ENCODE measurements at places on chromosomes 13 and 19. TPM values are rescaled to one million over a fixed set of nuclear protein-coding genes. Genes with fewer than 3 reads are reported as not detected.

Gene SSC5D
- polyA plus RNA-seq = 0.77 TPM

GRCh38 chr13:27355894-27356293, 68.5 kb upstream of the GTF3A start:
- no peaks in the 10 kb centered on the region for H3K4me1 ChIP-seq
- H3K4me3 ChIP-seq = no peak overlapping the region
- H3K27ac ChIP-seq = no peak overlapping the region
- H3K27me3 ChIP-seq = no peaks in the 10 kb centered on the region

Gene EPS8L1
- polyA plus RNA-seq = 152 TPM

DNA sequence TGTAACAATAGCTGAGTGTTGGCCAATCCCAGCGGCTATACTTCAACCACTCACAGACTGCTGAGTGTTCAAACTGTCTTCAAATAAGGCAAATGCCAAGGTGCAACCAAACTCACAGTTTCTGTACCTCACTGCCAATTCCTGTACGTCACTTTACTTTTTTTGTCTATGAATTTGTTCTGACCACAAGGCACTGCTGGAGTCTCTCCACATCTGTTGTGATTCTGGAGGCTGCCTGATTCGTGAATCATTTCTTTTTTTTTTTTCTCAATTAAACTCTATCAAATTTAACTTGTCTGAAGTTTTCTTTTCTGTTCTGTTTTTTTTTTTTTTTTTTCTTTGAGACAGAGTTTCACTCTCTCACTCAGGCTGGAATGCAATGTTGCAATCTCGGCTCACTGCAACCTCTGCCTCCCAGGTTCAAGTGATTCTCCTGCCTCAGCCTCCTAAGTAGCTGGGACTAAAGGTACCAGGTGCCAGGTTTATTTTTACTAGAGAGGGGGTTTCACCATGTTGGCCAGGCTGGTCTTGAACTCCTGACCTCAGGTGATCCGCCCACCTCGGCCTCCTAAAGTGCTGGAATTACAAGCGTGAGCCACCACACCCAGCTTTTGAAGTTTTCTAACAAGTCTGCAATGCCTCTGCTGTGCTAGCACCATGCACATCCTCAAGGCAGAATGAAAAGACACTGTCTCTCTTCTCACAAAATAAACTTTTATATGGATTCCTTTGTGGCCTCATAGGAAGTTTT, 401.7 kb downstream of the IRS2 start:
- no peak for DNase-seq
- H3K27ac ChIP-seq = no peak overlapping the region
- no peaks in the 10 kb centered on the region for H3K36me3 ChIP-seq
- H3K4me1 ChIP-seq = no peaks in the 10 kb centered on the region
- H3K4me3 ChIP-seq = no peak overlapping the region

DNA sequence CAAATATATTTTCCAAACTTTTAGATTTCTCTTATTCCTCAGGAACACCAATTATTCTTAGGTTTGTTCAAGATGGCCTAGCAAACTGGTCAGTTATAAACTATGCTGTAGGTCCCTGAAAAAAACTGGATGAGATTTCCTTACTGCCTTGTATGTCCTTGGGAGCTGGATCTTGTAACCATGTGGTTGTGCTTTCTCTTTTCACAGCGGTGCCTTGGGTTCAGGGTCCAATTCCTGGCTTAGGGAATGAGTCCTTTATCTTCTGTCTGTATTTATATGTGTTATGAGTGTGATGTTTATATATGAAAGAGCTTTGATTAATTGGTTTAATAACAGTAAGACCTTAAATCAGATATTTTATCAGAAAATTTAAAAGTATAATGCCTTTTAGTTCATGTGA, 23.5 kb upstream of the GRTP1 start:
- H3K36me3 ChIP-seq = no peaks in the 10 kb centered on the region
- no peaks in the 10 kb centered on the region for H3K27me3 ChIP-seq
- no peaks in the 10 kb centered on the region for H3K4me1 ChIP-seq
- H3K4me3 ChIP-seq = no peak overlapping the region
- H3K27ac ChIP-seq = no peak overlapping the region

GRCh38 chr13:79647533-79647932, 166.6 kb downstream of the NDFIP2 start:
- no peak overlapping the region for H3K4me3 ChIP-seq
- no peak for DNase-seq
- no peaks in the 10 kb centered on the region for H3K4me1 ChIP-seq
- H3K36me3 ChIP-seq = no peaks in the 10 kb centered on the region
- H3K27ac ChIP-seq = no peak overlapping the region
- no peaks in the 10 kb centered on the region for H3K27me3 ChIP-seq

Gene KLK15
- polyA plus RNA-seq = 0.27 TPM

- no peaks in the 10 kb centered on the region for H3K4me1 ChIP-seq
- H3K36me3 ChIP-seq = no peaks in the 10 kb centered on the region
- no peaks in the 10 kb centered on the region for H3K27me3 ChIP-seq
- H3K4me3 ChIP-seq = no peak overlapping the region
- H3K27ac ChIP-seq = no peak overlapping the region
These were observed 11.6 kb upstream of the MZF1 start for GRCh38 chr19:58584498-58585441.

Gene ATP7B
- 2.3 TPM for polyA plus RNA-seq

Gene ADGRE2
- polyA plus RNA-seq = 0.65 TPM

DNA sequence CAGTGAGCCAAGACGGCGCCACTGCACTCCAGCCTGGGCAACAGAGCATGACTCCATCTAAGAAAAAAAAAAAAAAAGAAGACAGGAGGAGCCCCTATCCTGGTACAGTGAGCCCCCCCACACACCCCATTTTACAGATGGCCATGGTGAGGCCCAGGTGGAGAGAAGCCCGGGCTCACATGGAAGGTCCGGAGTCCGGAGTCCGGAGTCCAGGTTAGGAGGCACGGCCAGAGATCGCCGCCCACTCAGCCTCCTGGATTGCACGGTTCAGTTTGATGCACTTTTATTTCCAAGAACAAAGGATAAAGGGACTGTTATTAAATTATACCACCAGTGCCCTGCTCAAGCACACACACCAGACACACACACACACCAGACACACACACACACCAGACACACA, 11.3 kb upstream of the BTBD2 start:
- DNase-seq = no peak
- H3K36me3 ChIP-seq = no peaks in the 10 kb centered on the region
- no peaks in the 10 kb centered on the region for H3K27me3 ChIP-seq
- H3K4me3 ChIP-seq = no peak overlapping the region

DNA sequence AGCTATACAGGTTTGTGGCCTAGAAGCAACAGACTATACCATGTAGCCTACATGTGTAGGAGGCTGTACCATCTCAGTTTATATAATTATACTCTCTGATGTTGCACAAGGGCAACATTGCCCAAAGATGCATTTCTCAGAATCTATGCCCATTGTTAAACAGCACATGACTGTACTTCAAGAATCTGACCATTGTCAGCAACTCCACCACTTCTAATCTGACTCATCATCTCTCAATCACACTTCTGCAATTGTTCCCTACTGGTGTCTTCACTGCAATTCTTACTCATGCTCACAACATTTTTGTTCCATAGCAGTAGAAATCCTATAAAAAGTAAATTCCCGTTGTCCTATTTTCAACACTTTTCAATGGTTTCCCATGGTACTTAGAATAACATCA, 63.9 kb upstream of the ATXN8OS start:
- no peaks in the 10 kb centered on the region for H3K36me3 ChIP-seq
- no peaks in the 10 kb centered on the region for H3K27me3 ChIP-seq
- DNase-seq = no peak
- no peak overlapping the region for H3K27ac ChIP-seq
- no peak overlapping the region for H3K4me3 ChIP-seq
- H3K4me1 ChIP-seq = no peaks in the 10 kb centered on the region

Gene ZNF723
- not detected for polyA plus RNA-seq

Gene IGFL3
- not detected for polyA plus RNA-seq

DNA sequence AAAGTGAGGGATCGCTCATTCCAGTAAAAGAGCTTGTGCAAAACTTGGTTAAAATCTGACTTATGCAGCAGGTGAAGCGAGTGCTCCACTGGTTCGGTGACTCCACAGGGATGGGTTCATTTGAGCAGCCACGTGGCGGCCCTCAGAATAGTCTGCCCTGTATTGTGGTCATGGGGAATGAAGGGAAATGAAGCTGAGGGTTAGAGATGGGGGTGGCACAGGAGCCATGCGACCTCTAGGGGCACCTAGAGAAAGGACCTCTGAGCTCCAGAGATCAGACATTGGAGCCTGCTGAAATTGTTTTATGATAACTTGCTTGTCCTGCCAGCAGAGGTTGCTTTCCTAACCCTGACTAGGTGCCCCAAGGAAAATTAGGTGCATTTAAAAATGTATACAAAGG, 26.6 kb downstream of the CBY2 start:
- H3K4me3 ChIP-seq = no peak overlapping the region
- H3K36me3 ChIP-seq = no peaks in the 10 kb centered on the region
- H3K4me1 ChIP-seq = no peaks in the 10 kb centered on the region

Gene VPS36
- polyA plus RNA-seq = 17.3 TPM

DNA sequence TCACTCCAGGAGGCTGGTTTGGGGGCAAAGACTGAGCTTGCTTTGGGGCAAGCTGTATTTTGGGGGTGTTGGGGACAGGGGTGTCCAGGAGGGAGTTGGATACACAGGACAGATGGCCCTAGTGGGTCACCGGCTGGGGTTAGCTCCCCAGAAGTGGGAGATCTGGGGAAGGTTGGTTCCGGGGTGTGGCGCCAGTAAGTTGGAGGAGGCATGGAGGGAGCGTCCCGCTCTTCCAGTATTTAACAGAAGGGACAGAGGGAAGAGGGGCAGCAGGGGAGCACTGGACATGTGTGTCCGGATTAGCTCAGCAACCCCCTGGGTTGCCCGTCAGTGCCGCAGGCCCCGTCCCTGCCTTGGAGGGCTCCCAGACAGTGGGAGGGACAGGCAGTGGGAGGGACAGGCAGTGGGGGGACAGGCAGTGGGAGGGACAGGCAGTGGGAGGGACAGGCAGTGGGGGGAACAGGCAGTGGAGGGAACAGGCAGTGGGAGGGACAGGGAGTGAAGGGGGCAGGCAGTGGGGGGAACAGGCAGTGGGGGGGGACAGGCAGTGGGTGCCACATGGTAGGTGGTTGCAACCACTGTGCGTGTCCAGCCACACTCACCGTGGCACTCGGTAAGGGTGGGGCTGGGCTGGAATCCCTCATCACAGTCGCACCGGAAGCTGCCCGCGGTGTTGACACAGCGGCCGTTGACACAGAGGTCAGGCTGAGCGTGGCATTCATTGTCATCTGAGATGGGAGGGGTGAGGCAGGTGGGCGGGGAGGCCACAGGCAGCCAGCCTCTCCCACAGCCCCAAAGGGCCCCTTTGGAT, 33.2 kb downstream of the CCL25 start:
- no peak for DNase-seq
- H3K27ac ChIP-seq = no peak overlapping the region
- H3K27me3 ChIP-seq = no peaks in the 10 kb centered on the region
- H3K36me3 ChIP-seq = no peaks in the 10 kb centered on the region
- H3K4me1 ChIP-seq = no peaks in the 10 kb centered on the region

Gene MBD3L2
- not detected for polyA plus RNA-seq

DNA sequence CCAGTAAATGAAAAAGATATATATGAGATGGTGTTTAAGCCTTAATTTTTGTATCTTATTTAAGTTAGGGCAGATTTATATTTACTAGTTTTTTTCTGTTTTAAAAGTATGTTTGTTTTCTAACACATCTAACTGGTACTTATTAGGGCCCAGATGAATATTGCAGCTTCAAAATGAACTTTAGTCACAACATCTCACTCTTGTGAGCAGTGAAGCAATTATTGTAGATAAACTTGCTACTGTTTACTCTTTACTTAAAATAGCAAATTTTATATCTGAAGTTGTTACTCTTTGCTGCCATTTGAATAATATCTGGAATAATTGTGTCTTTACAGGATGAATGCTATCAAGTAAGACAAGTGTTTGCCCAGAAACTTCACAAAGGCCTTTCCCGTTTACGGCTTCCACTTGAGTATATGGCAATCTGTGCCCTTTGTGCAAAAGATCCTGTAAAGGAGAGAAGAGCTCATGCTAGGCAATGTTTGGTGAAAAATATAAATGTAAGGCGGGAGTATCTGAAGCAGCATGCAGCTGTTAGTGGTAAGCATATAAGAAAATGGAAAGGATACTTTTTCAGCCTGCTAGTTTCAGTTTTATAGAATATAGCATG, 166.8 kb downstream of the PDS5B start:
- H3K36me3 ChIP-seq = no peaks in the 10 kb centered on the region
- no peaks in the 10 kb centered on the region for H3K27me3 ChIP-seq
- H3K27ac ChIP-seq = no peak overlapping the region
- H3K4me1 ChIP-seq = peaks cover 8% of the 10 kb centered on the region
- DNase-seq = no peak

Gene CYP2F1
- polyA plus RNA-seq = not detected

Gene LIPE
- 38.3 TPM for polyA plus RNA-seq

- no peak for DNase-seq
- no peak overlapping the region for H3K4me3 ChIP-seq
- no peaks in the 10 kb centered on the region for H3K4me1 ChIP-seq
- no peaks in the 10 kb centered on the region for H3K27me3 ChIP-seq
- H3K27ac ChIP-seq = no peak overlapping the region
- H3K36me3 ChIP-seq = no peaks in the 10 kb centered on the region
These were observed 310.1 kb downstream of the GPC5 start for GRCh38 chr13:91708558-91708957.

- H3K36me3 ChIP-seq = no peaks in the 10 kb centered on the region
- DNase-seq = peak; percentile 47
- no peaks in the 10 kb centered on the region for H3K4me1 ChIP-seq
- no peaks in the 10 kb centered on the region for H3K27me3 ChIP-seq
- no peak overlapping the region for H3K27ac ChIP-seq
These were observed 26.3 kb downstream of the DCAF15 start for GRCh38 chr19:13978351-13979243.

DNA sequence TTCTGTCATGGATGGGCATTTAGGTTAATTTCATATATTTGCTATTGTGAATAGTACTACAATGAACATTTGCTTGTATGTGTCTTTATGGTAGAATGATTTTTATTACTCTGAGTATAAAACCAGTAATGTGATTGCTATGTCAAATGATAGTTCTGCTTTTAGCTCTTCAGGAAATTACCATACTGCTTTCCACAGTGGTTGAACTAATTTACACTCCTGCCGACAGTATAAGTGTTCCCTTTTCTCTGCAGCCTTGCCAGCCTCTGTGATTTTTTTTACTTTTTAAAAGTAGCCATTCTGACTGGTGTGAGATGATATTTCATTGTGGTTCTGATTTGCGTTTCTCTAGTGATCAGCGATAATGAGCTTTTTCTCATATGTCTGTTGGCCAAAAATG, 6.5 kb downstream of the SIGLEC7 start:
- no peaks in the 10 kb centered on the region for H3K36me3 ChIP-seq
- no peak overlapping the region for H3K27ac ChIP-seq
- no peaks in the 10 kb centered on the region for H3K4me1 ChIP-seq
- no peak overlapping the region for H3K4me3 ChIP-seq
- no peak for DNase-seq
- no peaks in the 10 kb centered on the region for H3K27me3 ChIP-seq

Gene KCNC3
- 4.8 TPM for polyA plus RNA-seq

All from pancreas (tissue), 10 donors.